ENCODE measurements at places on chromosomes 7 and 10.
A peak's percentile ranks its signal among the peaks of the same experiment; 100 is the strongest.

GRCh38 chr10:114751856-114752255, 69.7 kb upstream of the FHIP2A start:
- DNase-seq, result no peak

- no peak for DNase-seq
Observed at GRCh38 chr7:128063088-128063487, 31.9 kb upstream of the LRRC4 start.

DNA sequence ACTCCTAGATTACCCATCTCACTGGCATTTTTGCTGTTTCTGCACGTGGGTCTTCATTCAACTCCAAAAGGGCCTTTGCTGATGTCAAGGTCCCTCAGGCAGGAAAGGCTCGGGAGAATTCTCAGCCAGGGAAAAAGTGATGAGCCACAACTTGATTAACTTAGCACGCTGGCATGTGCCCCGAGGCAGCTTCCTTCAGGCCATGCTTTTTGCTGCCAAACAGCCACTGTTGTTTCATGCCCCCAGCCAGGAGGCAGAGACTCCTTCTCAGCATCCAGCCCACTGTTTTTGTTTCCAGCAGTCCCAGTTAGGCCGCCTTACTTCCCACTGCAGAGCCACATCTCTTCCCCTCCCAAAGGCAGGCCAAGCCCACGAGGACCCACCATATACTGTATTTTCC, 266.5 kb upstream of the YAE1 start:
- no peak for DNase-seq

DNA sequence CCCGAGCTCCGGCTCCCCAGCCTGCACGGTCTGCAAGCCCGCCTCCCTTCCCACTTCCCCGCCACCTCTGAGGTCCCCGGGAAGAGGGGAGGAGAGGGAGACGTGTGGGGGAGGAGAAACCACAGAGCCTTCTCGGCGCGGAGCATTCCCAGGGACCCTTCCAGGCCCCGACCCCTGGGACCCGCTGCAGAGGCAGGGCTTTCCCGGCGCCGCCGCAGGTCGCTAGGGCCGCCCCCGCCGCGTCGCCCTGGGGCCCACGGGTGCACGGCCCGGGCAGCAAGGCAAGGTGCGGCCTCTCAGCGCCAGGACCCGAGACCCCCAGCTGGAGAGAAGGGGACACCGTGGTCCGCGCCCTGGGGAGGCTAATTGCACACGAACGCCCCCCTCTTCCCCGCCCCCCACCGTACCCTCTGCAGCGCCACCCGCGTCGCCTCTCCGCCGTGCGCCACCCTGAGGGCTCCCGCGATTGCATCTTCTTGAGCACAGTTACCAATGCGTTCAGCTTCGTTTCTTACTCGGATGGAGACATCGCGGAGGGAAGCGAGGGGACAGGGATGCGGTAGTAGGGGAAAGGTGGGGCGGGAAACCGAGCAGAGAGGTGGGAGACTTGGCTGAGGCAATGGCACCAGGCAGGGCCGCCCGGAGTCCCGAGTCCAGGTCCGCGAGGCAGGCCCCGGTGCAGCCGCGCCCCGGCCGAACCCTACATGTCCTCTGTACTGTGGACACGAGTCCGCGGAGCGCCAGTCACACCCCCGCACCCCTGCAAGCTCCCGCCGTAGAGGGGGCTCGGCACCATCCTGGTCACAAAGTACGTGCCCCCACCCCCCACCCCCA, 28.9 kb downstream of the SKIDA1 start:
- DNase-seq, result no peak

DNA sequence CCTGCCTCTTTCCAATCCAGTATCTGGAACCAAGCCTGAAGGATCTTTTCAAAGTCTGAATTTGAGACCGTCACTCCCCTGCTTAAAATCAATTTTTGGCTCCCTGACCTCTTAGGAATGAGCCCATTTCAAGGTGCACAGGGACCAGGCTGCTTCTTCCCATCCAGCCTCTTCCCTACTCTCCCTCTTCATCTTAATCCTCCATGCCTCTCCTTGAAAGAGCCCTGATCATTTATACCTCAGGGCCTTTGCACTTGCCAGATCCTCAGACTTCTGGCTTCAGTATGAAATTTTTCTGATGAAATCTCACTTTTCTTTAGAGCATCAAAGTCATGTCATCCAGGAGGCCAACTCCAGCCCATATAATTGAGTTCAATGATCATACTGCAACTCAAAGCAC, 399.5 kb upstream of the CELF2 start:
- DNase-seq, result no peak

DNA sequence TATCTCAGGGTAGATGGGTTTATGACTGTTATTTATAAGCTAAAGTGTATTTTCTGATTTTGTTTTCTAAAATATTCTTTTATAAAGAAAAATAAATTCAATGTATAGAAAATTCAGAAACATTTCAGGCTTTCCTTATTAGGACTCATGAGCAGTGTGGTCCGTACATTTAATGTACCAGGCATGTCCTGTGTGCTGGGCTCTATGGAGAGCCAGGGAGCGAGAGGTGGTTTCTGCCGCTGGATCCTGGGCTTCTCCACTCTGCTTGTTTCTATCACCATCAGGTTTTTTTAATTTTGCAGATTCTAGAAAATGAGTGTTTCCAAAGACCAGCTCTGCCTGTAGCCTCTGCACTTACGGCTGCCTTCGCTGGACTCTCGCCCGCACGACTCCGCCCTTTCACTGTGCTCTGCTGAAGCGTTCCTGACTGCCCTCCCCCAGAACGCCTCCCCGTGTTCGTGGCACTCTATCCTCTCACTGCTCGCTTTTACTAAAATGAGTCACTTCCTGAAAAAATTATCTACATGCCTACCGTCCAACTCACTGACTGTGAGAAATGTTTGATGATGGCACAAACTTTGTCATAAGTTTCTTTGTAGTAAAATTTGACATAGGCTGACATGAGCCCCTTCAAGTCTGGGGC, 188.5 kb downstream of the ZMYND11 start:
- peak; percentile 77 for DNase-seq

GRCh38 chr7:84510505-84510904, 315.9 kb upstream of the SEMA3A start:
- peak; percentile 12 for DNase-seq

DNA sequence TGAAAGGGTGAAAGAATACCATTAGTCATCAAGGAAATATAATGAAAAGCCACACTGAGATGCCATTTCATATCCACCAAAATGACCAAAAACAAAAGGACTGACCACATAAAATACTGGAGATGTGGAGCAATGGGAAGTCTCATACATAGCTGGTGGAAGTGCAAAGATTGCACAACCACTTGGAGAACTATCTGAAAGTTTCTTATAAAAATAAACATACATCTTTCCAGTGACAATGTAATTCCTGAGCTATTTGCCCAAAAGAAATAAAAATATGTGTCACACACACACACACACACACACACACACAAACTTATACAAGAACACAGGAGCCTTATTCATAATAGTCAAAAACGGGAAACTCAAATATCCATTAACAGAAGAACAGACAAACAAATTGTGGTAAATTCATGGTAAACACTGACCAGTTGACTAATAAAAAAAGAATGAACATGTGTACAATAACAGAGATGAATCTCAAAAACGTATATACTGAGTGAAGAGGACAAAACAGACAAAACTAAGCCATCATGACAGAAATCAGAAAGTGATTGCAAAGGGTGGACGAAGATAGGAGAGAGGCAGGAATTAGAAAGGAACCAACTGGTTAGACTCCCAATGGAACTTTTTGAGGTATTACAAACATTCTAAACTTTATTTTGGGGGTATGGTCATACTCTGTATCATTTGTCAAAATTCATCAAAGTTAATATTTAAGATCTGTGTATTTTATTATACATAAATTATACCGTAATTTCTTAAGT, 21.5 kb downstream of the WASL start:
- peak; percentile 94 for DNase-seq
